ENCODE measurements at places on chromosomes 1 and 21.

DNA sequence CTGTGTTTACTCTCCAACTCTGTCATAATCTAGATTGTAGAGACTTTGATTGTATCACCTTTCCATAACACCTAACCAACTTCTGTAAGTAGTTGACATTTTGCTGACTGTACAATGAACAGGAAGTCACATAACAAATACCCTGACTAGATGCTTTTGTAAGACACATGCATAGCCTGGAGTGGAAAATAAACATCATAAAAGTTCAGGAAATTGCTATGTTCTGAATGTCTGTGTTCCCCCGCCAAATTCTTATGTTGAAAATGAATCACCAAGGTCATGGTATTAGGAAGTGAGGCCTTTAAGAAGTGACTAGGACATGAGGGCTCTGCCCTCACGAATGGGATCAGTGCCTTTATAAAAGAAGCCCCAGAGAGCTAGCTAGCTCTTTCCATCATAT is 40.4 kb upstream of the ZSWIM5 start:
- no peak for DNase-seq

GRCh38 chr1:237012788-237013383 is 8.6 kb upstream of the MT1HL1 start:
- DNase-seq: no peak

DNA sequence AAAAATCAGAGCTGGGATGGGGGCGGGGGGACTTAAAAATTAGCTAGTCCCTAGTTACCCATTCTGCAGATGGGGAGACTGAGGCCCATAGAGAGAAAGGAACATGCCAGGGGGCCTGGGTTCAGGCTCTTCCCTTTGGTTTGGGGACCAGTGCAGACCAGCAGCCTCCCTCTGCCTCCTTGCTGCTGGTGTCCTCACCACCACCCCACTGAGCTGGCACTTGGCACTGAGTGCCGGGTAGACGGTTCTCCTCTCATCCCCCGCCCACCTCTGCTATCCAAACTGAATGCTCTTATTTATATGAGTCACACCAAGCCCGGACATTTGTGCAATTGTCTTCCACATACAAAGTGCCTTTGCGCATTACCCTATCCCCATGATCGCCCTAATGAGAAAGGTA is 39.2 kb downstream of the CAMK2N1 start:
- no peak for DNase-seq

DNA sequence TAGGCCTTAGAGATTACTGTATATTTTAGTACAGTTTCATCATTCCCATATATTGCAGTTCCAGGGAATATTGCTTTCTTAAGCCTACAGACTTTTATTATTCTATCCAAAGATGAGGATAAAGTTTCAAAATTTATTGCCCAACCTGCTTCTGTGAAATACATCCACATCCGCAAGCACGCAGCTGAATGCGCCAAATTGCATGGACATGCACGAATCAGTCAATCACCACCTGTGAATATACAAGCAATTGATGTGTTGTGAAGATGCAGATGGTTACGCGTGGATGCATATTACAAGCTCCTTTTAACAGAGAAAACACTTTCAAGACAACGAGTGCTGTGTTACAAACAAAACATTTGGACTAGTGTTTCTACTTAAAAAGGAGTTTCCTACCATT is 577.8 kb upstream of the PLXNA2 start:
- no peak for DNase-seq

GRCh38 chr1:205229916-205230700 is 2.4 kb downstream of the TMCC2 start:
- no peak for DNase-seq

DNA sequence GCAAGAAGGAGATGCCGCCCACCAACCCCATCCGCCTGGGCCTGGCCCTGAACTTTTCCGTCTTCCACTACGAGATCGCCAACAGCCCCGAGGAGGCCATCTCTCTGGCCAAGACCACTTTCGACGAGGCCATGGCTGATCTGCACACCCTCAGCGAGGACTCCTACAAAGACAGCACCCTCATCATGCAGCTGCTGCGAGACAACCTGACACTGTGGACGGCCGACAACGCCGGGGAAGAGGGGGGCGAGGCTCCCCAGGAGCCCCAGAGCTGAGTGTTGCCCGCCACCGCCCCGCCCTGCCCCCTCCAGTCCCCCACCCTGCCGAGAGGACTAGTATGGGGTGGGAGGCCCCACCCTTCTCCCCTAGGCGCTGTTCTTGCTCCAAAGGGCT is 732 bp downstream of the SFN start:
- DNase-seq: no peak

GRCh38 chr1:109821221-109821669 is 57.5 kb upstream of the EPS8L3 start:
- DNase-seq: no peak

DNA sequence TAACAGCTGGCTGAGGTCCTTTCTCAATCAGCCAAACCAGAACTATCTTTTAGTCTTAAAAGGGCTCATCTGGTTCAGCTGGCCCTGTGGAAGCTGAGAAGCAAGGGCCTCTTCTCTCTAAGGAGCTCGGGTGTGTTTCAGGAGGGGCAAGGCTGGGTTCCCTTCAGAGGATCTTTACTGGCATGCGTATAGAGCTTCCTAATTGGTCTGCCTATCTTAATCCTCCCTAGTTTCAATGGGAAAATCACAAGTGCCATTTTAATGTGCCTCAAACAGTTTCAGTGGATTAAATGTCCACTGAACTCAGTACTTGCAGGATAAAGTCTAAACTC is 81.5 kb upstream of the LBR start:
- no peak for DNase-seq

DNA sequence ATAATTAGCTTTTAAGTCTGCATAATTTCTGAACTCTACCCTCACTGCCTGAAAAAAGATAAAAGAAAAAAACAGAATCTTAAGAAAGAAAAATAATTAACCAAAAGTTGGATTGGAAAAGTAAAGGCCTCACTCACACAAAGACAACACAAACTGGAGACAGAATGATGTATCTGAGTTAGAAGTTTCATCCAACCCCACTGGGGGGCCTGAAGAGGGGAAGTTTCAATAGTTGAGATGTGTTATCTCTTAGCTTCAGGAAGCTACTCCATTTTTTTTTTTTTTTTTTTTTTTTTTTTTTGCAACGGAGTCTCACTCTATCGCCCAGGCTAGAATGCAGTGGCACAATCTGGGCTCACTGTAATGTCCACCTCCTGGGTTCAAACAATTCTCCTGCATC is 19.9 kb downstream of the SYDE2 start:
- no peak for DNase-seq

DNA sequence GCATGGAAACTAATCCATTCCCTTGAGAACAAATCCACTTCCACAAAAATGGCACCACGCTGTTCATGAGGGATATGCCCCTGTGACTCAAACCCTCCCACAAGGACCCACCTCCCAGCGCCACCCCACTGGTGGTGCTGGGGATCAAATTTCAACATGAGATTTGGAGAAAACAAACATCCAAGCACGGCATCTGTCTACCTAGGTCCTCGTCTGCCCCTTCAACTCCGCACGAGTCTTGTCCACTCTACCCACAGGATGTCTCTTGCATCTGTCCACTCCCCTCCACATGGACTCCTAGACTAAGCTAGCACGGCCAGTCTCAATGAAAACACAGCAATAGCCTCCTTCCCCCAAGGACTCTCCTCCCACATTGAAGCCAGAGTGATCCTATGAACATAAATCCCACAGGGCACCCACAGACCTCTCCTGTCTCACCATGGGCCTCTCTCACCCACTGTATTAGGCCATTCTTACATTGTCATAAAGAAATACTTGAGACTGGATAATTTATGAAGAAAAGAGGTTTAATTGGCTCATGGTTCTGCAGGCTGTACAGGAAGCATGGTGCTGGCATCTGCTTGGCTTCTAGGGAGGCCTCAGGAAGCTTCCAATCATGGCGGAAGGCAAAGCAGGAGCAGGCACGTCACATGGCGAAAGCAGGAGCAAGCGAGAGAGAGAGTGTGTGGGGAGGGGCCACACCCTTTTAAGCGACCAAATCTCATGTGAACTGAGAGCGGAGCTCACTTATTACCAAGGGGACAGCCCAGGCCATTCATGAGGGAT is 101.4 kb downstream of the TOMM20 start:
- no peak for DNase-seq

DNA sequence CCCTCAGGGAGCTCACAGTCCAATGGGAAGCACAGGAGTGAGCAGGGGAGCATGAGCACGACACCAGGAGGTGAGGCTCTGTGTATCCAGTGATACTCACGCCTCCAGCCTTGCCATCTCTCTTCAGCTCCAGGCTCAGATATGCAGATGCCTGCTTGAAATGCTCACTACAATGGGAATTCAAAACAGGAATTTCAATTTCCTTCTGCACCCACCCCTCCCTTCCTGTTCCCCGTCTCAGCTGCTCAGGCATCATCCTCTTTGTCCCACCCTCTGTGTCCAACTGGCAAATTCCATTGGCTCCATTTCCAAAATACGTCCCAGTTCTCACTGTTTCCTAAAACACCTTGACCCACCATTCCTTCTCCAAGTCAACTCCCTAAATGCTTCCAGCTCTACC is 58.9 kb downstream of the FBXO2 start:
- DNase-seq: no peak

- DNase-seq: no peak
Observed at GRCh38 chr1:147541672-147542568, 619 bp downstream of the BCL9 start.

GRCh38 chr1:159090286-159091179 is 14.0 kb upstream of the AIM2 start:
- no peak for DNase-seq

- DNase-seq: no peak
Observed at GRCh38 chr1:160658814-160659193, 12.0 kb upstream of the SLAMF1 start.

- no peak for DNase-seq
Observed at GRCh38 chr1:237327061-237327460, 285.1 kb downstream of the RYR2 start.

- DNase-seq: no peak
Observed at GRCh38 chr1:9453779-9454418, 85.4 kb upstream of the SLC25A33 start.

DNA sequence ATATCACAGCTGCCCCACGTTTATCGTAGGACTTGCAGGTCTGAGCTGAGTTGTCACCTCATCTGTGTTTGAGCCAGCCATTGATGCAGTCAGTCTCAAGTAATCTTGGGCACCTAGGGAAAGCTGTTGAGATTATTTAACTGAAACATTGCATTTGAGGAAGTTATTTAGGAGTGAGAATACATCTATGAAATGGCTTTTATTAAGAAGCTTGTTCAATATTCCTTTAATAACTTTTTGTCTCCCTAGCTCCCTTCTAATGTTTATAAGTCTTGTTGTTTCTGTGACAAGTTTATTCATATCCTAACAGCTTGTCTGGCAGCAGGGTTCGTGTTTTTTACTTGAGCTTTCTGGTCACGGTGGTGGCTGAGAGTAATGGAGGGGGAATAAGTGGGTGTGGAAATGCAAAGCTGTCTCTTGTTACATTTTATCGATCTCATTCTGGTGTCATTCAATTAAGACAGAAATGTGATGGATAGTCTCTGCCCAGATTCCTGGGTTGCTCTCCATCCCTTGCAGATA is 555.9 kb downstream of the USP25 start:
- no peak for DNase-seq

GRCh38 chr1:159938211-159938852 is 7.1 kb downstream of the IGSF9 start:
- no peak for DNase-seq

GRCh38 chr1:114758256-114758832 is 560 bp upstream of the CSDE1 start:
- no peak for DNase-seq

DNA sequence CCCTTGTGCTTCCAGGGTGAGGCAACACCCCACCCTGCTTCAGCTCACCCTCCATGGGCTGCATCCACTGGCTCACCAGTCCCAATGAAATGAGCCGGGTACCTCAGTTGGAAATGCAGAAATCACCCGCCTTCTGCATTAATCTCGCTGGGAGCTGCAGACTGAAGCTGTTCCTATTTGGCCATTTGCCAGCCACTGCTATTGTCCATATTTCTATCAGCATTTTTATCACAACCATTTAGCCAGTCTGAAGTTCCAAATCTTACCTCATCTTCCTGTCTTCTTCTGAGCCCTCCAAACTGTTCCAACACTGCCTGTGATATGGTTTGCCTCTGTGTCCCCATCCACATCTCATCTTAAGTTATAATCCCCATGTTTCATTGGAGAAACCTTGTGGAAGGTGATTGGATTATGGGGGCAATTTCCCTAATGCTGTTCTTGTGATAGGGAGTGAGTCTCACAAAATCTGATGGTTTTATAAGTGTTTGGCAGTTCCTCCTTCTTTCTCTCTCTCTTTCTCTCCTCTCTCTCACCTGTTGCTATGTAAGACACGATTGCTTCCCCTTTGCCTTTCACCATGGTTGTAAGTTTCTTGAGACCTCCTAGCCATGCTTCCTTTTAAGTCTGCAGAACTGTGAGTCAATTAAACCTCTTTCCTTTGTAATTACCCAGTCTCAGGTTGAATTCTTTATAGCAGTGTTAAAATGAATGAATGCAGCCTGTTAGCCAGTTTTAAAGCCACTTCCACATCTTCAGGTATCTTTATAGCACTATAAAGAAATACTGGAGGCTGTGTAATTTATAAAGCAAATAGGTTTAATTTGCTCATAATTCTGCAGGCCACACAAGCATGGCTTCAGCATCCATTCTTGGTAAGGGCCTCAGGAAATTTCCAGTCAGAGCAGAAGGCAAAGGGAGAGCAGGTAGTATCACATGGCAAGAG is 203.5 kb downstream of the FCRL5 start:
- no peak for DNase-seq

DNA sequence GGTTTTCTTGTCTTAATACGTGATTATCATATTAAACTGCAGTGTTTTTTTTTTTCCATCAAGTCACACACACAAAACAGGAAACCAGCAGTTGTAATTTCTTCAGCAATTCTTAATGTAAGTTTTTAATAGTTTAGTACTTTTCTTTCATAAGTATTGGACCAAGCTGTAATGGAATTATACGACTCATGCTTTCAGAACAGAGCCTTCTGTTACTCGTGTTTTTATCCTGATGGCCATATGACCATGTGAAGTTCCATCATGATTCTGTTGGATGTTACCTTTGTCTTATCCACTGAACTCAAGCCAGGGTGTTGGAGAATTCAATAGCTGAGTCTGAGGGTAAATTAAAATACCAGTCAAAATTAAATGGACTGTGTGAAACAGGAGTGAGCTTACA is 72.0 kb upstream of the S1PR1 start:
- DNase-seq: no peak

DNA sequence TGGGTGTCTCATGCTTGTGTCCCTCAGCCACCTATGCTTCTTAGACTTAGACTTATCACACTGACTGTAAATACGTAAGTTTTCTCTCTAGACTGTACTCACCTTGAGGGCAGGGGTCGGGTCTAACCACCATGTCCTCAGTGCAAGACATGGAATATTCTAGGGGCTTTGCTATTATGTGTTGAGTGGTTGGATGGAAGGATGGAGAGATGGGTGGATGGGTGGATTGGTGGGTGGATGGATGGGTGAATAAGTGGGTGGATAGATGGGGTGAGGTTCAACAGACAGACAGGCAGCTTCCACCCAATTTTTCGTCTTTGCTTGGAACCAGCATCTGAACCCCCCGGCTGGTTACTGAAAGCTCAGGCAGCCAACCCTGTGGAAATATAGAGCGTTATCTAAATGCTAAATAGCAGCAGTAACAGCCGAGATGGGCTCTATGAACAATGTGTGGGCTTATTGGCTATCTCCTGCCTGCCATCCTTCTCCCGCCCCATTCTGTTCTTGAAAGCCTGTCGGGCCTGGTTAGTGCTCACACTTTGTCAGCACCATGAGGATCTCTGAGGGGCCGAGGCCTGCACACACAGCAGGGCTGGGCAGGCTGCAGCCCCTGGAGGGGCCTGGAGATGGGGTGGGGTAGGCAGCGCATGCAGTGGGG is 130.7 kb downstream of the ACTL8 start:
- no peak for DNase-seq
